T1000 (cell line): ENCODE measurements at places on chromosomes 7 and 10.

DNA sequence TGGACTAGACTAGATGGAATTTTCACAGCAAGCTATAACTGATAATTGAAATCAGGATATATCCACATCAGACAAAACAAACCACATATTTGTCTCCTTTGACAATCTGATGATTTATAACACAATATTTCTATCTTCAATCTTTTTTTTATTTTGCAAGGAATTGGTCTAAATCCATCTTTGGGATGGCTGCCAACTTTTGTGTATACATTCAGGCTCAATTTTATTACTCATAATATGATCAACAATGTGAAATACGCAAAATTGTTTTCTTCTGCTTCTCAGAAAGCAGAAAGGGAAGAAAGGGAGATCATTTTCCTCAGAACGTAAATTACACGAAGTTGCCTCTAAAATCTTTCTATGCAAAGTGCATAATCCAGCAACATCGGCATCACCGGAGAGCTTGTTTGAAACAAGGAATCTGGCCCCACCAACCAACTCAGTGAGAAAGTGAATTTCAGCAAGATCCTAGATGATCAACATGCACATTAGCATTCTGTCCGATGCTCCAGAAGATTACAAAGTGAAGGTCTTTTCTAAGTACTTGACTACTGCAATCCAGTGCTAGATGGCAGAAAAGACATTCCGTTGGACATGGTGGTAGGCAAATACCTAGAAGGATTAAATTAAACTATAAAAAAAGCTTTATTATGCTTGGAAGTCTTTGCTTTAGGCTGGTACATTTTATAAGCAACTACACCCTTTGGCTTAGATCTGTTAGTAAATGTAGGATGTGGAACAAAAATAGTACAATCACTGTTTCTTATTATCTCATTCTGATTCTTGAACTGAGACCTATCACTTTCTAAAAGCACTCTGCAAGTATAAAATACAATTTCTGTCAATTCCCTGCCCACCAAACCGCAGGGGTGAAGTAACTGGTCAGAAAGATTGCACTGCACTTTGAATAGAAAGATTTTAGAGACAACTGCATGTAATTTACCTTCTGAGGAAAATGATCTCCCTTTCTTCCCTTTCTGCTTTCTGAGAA, 126.4 kb upstream of the RSU1 start:
- DNase-seq: no peak

DNA sequence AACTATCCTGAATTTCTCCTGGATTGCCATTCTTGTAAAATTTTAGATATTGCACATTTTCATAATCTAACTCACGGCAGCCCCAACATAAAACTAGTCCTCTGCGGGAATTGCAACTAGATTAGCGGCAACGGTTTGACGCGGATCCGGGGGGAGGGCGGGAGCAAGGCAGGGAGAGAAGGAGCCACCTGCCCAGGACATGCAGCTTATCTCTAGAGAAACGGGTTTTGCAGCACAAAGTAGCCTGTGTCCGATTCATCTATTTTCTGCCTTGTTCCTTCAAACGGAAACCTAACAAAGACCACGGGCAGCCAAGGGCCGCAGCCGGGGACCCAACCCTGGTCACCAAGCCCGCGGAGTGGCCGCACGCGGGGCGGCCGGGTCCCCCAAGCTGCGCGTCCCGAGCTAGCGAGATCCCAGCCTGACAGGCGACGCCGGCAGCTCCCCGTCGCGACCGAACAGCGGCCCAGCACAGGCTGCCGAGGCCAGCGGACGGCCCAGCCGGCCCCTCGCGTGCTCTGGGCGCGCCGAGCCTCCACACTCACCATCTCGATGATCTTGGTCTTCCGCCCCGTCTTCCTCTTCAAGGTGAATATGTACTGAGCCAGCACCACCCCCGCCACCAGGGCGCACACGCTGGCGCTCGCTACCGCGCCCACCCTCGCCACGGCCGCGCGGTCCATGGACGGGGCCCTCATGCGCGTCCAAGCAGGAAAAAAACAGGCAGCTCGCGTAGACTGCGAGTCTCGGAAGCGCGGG, at the start of gene NT5C3A:
TSS of gene NT5C3A (minus strand) at position 754 of the 759 bp plus-strand sequence. CDS start at position 683, 71 bp downstream.
- no peak for DNase-seq

DNA sequence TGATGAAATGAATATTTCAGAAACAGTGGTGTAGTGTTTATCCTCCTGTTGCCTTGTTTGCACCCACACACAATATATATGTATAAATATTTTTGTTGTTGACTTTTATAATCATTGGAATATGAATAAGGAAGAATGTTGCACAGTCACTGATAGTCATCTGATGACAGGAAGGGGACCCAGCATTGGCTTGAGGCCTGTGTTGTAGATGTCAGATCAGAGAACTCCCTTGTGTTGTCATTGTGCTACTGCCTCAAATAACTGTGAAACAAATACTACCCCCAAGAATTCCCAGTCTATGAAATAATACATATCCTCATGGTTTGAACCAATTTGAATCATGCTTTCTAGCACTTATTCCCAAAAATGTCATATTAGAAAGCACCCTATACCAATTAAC, 84.0 kb downstream of the NRG3 start:
- DNase-seq: no peak

DNA sequence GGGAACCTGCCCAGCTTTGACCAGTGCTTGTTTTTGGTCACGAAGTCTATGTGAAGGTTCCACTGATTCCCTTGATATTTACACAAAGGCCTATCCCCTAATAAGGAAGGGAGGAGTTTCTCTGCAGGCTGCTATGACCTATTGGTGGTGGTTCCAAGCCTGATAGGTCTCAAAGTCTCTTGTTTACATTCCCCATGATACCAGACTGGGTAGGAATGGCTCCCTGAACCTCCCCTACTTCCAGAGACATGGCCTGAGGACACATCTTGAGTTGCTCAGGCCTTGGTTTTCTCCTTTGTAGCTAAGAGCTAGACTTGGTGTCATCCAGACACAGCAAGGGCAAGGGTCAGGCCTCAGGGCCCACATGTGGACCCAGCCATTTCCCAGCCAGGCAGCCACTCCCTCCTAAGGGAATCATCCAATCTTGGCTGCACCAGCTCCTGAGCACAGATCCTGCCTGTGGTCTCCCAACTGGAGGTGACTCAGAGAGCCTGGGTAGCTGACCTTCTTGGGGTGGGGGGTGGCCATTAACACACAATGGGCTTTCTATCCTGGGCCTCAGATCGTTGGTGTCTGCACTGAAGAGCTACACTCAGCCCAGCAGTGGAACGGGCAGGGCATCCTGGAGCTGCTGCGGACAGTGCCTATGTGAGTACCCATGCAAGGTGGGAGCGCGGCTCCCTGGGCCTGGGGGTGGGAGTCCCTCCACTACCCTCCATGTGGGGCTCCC, 51.0 kb upstream of the TRIM8 start:
- DNase-seq: no peak

DNA sequence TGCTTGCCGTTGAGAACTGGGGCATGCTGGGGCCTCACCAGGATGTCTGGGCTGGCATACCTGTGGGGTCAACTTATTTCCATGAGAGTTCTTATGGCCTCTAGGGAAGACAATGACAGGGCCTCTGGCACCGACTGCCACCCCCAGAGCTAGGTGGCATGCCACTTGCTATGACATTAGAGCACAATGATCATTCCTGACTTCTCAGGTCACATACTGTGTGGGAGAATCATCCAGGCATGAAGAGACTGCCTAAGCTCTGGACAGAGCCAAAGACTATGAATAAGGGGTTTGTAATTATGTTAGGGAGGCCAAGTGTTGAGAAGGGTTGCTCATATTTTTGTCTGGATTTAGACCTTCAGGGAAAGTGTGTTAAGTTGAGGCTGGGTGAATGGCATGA, 97.5 kb downstream of the PTPN20 start:
- no peak for DNase-seq

GRCh38 chr7:40827222-40828085, 692.6 kb downstream of the SUGCT start:
- DNase-seq: no peak

GRCh38 chr10:121658111-121658510, 59.9 kb upstream of the FGFR2 start:
- no peak for DNase-seq

GRCh38 chr10:115909037-115909436, 364.0 kb downstream of the GFRA1 start:
- no peak for DNase-seq

GRCh38 chr10:73182568-73182967, 14.6 kb downstream of the FAM149B1 start:
- DNase-seq: no peak

- DNase-seq: no peak
These were observed 91.3 kb downstream of the PPP1R17 start for GRCh38 chr7:31778296-31778695.

- DNase-seq: peak; percentile 25
These were observed 17.6 kb downstream of the ZDHHC16 start for GRCh38 chr10:97463363-97464132.

GRCh38 chr7:153935095-153935494, 117.1 kb upstream of the DPP6 start:
- no peak for DNase-seq

DNA sequence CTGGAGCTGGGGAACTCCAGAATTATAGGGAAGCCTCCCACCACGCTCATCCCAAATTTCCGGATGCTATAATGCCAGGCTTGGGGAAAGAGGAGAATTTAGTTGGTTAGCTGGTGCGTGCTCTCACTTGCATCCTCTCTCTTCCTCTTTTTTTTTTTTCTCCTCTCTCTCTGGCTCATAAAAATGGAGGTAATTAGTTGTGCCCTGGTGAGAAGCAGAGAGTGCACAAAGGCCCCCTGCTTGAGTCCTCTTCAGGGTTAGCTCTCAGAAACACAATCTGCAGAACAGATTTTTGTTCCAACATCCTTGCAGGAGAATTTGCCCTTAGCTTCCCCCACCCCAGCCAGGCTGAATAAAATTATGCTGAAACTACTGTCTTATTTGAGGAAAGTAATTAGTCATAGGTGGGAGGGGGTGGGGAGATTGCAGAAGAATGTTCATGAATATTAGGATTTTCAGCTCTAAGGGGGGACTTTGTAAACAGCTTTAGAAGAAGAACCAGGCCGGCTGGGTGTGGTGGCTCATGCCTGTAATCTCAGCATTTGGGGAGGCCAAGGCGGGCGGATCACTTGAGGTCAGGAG, 7.6 kb downstream of the SERPINE1 start:
- no peak for DNase-seq

GRCh38 chr10:74799721-74800221, 26.6 kb upstream of the KAT6B start:
- peak; percentile 58 for DNase-seq

DNA sequence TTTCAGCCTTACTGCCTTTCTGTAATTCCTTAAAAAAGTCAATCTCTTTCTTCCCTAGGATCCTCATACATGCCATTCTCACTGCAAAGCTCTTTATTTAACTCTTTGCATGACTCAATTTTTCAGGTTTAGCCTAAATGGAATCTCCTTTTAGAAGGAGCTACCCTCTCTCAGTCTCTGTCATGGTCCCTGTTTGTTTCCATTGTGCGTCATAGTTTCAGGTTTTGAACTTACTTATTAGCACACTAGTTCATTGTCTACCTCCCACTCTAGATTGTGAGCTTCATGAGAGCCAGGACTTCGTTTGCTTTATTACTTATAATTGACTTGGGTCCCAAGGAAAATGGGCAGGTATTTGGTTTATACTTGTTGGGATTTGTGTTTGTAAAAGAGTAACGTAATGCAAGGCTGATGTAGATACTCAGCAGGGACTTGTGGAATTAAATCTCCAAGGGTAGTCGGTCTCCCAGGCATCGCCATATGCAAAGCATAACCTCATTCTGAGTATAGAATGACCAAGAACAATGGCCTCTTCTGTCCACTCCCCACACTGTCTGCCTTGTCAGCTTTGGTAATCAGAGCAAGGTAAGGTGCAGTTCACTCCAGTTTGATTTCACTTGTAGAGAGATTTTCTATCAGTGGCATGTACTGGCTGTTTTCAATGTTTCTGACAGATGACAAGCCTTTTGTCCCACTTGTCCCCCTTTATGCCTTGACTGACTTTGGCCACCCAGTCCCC, 252.0 kb downstream of the SORCS3 start:
- no peak for DNase-seq

GRCh38 chr10:79380946-79381721, 33.9 kb downstream of the PPIF start:
- DNase-seq: no peak

- DNase-seq: no peak
These were observed 159.3 kb downstream of the LCOR start for GRCh38 chr10:96991313-96991841.
